ENCODE measurements at places on chromosomes 4 and X. TPM values are rescaled to one million over a fixed set of nuclear protein-coding genes. Genes with fewer than 3 reads are reported as not detected.

Gene MAD2L1
- total RNA-seq, result 0.24 TPM

Gene COMMD8
- 11.6 TPM for total RNA-seq

Gene SOWAHD
- not detected for total RNA-seq

Gene XAGE1B
- total RNA-seq, result not detected

Gene FRMD7
- not detected for total RNA-seq

Gene KDR
- 32.5 TPM for total RNA-seq

Gene TREX2
- 0.94 TPM for total RNA-seq

Gene MAGEA6
- total RNA-seq, result not detected

Gene PTPN13
- total RNA-seq, result 6.2 TPM

Gene DACH2
- not detected for total RNA-seq

- no peaks in the 10 kb centered on the region for H3K4me1 ChIP-seq
- no peaks in the 10 kb centered on the region for H3K27me3 ChIP-seq
- DNase-seq, result no peak
- H3K36me3 ChIP-seq, result no peaks in the 10 kb centered on the region
- H3K4me3 ChIP-seq, result no peak overlapping the region
Measured at GRCh38 chr4:149956678-149957077, 121.6 kb upstream of the DCLK2 start.

GRCh38 chr4:98565681-98566301 lies 92.6 kb downstream of the TSPAN5 start:
- no peaks in the 10 kb centered on the region for H3K27me3 ChIP-seq
- H3K36me3 ChIP-seq, result no peaks in the 10 kb centered on the region
- H3K4me3 ChIP-seq, result no peak overlapping the region
- H3K27ac ChIP-seq, result no peak overlapping the region
- H3K4me1 ChIP-seq, result no peaks in the 10 kb centered on the region
- DNase-seq, result no peak

DNA sequence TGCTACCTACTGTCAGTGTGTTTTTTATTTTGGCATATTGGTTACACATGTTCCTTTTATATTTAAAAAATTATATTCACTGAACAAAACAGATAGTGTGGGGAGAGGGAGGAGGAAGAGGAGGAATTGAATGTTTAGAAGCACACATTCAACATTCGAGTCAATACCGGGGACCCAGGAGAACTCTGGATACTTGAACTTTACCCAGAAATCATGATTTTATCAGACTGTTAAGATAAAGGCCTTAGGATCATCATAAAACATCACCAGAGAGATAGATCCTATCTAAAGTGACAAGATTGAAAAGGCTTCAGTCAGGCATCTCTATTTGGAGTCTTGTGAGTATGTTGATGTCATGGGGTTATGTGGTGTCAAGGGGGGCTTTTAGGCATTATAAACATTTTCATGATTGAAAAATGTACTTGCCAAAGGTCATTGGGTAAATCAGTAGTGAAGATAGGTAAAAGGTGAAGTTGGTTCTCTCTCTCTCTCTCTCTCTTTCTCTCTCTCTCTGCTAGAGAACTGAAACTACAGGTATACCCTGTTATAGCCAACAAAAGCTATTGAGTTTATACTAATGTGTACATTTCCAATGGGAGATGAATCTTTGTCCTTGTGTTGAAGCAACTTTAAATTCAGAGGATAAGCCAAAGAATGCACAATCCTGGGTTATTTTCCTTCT lies 16.9 kb upstream of the RGN start:
- no peak for DNase-seq
- H3K4me1 ChIP-seq, result no peaks in the 10 kb centered on the region
- H3K36me3 ChIP-seq, result no peaks in the 10 kb centered on the region
- H3K27ac ChIP-seq, result no peak overlapping the region
- H3K4me3 ChIP-seq, result no peak overlapping the region

DNA sequence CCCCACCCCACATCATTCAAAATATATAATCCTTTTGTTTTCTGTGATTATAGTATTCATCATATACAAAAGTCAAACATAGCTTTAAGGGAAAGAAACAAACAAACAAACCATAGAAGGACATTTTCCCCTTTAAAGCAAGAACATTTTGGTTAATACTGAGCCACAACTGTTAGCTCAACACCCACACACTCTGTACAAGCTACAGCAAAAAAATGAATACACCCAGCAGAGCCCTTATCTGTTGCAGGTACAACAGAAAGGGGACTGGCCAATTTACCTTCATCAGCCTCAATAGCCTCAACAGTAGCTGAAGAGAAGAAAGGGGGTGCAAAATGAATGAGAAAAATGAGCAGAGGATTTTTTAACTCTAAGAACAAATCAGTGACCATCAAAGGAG lies 318.4 kb downstream of the PPP3CA start:
- no peak overlapping the region for H3K27ac ChIP-seq
- no peak overlapping the region for H3K4me3 ChIP-seq
- no peaks in the 10 kb centered on the region for H3K4me1 ChIP-seq
- no peaks in the 10 kb centered on the region for H3K27me3 ChIP-seq
- H3K36me3 ChIP-seq, result no peaks in the 10 kb centered on the region

DNA sequence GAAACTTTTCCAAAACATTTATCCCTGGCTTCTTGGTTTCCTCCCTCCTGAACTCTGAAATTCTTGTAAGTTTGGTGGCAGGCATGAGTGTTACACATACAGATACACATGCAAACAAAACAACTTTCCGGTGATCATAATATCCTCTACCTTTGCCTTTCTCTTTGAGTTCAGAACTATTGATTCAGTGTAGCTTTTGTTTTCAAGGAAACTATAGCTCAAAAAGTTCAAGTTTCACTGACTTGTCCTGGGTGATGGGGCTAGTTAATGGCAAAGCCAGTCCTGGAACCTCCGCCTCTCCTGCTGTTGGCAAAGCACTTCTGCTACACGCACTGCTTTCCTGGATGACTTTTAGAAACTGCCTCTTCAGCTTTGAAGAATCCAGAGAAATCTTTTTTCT lies 177.3 kb upstream of the FAT1 start:
- no peaks in the 10 kb centered on the region for H3K4me1 ChIP-seq
- no peak for DNase-seq
- H3K27me3 ChIP-seq, result no peaks in the 10 kb centered on the region
- H3K27ac ChIP-seq, result no peak overlapping the region
- H3K4me3 ChIP-seq, result no peak overlapping the region
- no peaks in the 10 kb centered on the region for H3K36me3 ChIP-seq

- H3K36me3 ChIP-seq, result no peaks in the 10 kb centered on the region
- no peak overlapping the region for H3K27ac ChIP-seq
- no peak for DNase-seq
Measured at GRCh38 chrX:80799584-80799983, 10.1 kb downstream of the BRWD3 start.

DNA sequence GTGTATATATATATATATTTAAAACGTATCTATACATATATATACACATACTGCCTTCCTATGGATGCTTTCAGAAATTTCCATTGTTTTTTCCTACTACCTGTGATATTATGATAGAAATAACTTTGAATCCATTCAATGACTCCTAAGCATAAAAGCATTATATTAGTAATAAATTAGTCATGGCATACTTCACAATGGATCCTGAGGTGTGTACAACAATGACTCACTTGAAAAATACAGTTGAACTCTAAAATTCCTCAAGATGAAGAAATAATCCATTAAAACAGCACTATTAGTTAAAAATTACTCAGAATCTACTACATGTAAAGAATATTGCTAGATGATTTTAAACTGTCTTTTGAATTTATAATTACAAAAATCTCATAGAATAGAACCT lies 201.1 kb downstream of the STPG2 start:
- no peaks in the 10 kb centered on the region for H3K4me1 ChIP-seq
- no peak for DNase-seq
- no peak overlapping the region for H3K4me3 ChIP-seq
- H3K27me3 ChIP-seq, result no peaks in the 10 kb centered on the region

- H3K4me3 ChIP-seq, result no peak overlapping the region
- H3K4me1 ChIP-seq, result no peaks in the 10 kb centered on the region
- H3K27ac ChIP-seq, result no peak overlapping the region
- H3K27me3 ChIP-seq, result no peaks in the 10 kb centered on the region
- DNase-seq, result no peak
Measured at GRCh38 chr4:116387937-116388474, 697.4 kb downstream of the TRAM1L1 start.

DNA sequence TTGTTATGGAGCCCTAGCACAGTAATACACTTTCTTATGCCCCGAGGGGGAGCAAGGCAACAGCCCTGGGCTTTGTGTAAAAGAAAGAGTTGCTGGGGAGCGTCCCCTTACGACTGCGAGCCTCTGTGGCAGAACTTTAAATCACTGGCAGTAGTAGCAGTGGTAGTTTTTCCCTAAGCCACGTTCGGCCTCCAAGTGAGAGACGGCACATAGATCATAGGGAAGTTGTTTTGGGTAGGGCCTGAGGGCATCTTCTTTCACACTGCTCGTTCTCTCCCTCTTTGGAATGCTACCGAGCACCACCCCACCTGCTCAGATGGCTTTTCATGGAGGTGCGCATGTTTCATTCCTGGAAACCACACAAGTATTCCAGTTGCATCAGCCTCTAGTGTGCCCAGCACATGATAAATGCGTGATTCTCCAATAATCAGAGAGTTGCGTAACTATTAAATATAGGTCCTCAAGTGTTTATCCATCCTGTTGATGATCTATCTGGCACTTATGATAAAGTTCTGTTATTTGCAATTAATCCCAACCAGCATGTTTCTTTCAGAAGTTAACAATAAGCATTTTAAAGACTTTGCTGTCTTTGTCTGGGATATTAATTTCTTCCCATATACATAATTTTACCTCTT lies 7.0 kb upstream of the SYNPO2 start:
- no peaks in the 10 kb centered on the region for H3K4me1 ChIP-seq
- no peaks in the 10 kb centered on the region for H3K27me3 ChIP-seq
- no peak overlapping the region for H3K4me3 ChIP-seq

DNA sequence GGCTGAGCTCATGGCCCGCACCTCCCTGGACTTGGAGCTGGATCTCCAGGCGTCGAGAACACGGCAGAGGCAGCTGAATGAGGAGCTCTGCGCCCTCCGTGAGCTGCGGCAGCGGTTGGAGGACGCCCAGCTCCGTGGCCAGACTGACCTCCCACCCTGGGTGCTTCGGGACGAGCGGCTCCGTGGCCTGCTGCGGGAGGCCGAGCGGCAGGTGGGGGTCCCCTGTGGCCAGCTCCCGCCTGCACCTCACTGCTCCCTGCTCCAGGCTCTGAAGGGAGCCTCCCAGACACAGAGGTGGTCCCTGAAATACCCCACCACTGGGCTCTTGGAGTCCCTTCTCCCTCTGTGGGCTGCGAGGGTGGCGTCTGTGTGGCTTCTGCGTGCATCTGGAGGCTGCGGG lies 18.0 kb upstream of the CLCN4 start:
- peaks cover 13% of the 10 kb centered on the region for H3K36me3 ChIP-seq
- no peak for DNase-seq
- no peaks in the 10 kb centered on the region for H3K27me3 ChIP-seq
- H3K4me3 ChIP-seq, result no peak overlapping the region

DNA sequence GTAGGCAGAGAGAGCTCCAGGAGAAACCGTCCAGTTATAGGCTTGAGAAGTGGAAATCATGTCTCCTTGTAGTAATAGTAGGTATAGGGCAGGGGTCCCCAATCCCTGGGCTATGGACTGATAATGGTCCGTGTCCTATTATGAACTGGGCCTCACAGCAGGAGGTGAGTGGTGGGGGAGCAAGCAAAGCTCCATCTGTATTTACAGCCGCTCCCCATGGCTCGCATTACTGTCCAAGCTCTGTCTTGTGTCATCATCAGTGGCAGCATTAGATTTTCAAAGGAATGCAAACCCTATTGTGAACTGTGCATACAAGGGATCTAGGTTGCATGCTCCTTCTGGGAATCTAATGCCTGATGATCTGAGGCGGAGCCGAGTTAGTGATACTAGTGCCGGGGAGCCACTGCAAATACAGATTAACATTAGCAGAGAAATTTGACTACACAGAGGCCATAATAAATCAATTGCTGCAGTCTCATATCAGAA lies 67.6 kb downstream of the MRPL1 start:
- H3K27me3 ChIP-seq, result no peaks in the 10 kb centered on the region
- no peaks in the 10 kb centered on the region for H3K4me1 ChIP-seq
- no peak for DNase-seq
- H3K4me3 ChIP-seq, result no peak overlapping the region
- H3K27ac ChIP-seq, result no peak overlapping the region

Data from right atrium auricular region (tissue), 2 donors.